COLO829 (cell line): ENCODE measurements at places on chromosomes 16 and 17.

DNA sequence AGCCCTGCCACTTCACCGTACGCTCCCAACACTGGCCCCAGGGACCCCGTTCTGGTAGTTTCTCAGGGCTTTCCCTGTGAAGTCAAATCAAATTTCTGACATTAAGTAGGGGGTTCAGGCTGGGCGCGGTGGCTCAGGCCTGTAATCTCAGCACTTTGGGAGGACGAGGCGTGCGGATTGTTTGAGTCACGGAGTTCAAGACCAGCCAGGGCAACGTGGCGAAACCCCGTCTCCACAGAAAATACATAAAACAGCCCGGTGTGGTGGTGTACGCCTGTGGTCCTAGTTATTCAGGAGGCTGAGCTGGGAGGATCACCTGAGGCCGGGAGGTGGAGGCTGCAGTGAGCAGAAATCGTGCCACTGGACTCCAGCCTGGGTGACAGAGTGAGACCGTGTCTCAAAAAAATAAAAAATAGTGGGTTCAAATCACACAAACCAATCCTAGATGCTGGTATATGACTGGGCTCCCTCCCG lies 632 bp downstream of the CYBC1 start:
- DNase-seq: no peak

DNA sequence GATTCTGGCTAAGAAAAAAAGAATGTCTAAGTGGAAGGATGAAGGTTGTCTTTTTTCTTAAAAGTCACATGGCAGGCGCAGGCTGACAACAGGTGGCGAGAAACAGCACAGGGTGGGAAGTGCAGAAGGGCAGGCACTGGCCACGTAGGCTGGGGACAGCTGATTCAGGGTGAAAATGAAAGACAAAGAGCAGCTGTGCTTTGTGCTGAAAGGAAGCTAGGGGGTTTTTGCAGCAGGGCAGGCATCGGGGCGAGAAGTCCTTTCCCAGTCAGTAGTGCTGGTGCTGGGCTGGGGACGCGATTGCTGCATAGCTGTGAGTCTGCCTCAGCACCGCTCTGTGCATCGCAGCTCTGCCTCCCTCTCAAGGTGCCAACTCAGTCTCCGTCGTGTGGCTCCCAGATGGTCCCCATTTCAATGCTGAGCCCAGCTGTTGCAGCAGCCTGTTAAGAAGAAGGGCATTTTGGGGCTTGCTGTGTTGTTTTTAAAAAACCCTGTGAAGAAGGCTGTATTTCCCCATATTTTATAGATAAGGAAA lies 183.1 kb upstream of the CCL2 start:
- DNase-seq: no peak

GRCh38 chr17:56141046-56141839 lies 12.0 kb upstream of the ANKFN1 start:
- no peak for DNase-seq

GRCh38 chr17:29031488-29031887 lies 11.5 kb upstream of the PIPOX start:
- no peak for DNase-seq

- no peak for DNase-seq
Measured at GRCh38 chr17:63476854-63477479, at the start of gene ACE. Gene ACE (plus strand): TSS chr17:63477061. CDS start chr17:63477095, 34 bp downstream.

DNA sequence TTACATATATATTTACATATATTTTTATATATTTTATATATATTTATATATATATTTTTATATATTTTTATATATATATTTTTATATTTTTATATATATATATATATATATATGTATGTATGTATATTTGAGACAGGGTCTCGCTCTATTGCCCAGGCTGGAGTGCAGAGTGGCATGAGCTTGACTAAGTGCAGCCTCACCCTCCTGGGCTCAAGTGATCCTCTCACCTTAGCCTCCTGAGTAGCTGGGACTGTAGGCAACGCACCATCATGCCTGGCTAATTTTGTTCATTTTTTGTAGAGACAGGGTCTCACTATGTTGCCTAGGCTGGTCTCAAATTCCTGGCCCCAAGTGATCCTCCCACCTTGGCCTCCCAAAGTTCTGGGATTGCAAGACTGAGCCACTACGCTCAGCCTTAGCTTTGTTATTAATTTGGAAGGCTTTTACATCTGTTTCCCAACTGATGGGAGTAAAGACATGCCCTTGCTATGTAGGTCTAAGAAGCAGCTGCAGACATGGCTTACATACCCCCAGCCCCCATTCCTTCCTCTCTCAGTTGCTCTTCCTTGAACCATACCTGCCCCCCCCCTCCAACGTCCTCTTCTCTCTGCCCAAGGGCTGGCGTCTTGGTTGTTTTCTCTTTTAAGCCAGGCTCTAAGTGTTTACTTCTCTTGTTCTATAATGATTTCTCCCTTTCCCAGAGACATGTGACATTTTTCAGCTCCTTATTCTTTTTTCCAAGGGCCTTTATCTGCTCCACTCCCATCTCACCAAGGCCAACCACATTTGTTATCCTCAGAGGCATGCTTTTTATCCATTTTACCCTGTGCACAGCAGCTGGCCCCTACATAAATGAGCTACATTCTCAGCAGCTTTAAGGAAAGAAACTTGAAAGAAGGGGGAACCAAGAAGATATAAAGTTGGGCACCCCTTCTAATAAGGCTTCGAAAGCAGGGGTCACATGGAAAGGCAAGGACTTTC lies 64.2 kb upstream of the ATF7IP2 start:
- DNase-seq: no peak

- DNase-seq: no peak
Measured at GRCh38 chr16:35147556-35148504, 1688.4 kb downstream of the TP53TG3F start.

GRCh38 chr17:2251098-2251497 lies 52.5 kb downstream of the SMG6 start:
- no peak for DNase-seq

DNA sequence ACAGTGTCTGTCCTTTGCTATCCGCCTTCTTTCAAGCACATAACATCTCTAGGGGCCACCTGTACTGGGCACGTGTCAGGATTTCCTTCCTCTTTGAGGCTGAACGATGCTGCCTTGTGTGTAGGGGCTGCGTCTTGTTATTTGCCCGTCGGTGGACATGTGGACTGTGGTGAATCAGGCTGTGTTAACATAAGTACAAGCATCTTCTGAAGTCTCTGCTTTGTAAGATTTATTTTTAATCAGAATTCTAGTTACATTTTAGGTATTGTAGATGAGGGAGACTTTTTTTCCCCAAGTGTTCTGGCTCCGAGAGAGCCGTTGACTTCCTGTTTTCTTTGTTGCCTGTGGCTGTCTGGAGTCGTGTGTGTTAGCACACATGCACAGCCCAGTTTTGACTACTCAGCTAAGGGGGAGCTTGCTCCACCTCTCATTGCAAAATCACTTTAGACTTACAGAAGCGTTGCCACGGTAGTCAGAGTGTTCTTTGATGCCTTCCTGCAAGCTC lies 26.1 kb downstream of the SPG7 start:
- no peak for DNase-seq

- no peak for DNase-seq
Measured at GRCh38 chr16:89051521-89052166, 42.0 kb upstream of the ACSF3 start.

- DNase-seq: no peak
Measured at GRCh38 chr17:64411999-64412771, 21.5 kb upstream of the PECAM1 start.

GRCh38 chr17:43854498-43854897 lies 7.5 kb downstream of the CD300LG start:
- no peak for DNase-seq

DNA sequence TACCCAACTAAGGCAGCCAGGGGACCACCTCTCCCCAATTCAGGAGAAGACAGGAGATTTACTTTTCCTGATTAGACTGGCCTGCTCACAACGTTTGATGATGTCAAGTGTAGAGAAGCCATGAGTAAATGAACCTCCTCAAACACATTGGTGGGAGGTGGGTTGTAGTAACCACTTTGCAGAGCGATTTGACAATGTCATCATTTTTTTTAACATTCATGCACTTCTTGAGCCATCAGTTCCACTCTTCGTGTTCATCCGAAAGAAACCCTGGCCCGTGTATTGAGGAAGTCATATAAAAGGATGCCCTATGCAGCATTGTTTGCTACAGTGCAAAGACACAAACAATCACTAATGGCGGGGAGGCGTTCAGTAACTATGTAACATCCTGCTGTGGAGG lies 5.5 kb upstream of the KRT19 start:
- DNase-seq: no peak

DNA sequence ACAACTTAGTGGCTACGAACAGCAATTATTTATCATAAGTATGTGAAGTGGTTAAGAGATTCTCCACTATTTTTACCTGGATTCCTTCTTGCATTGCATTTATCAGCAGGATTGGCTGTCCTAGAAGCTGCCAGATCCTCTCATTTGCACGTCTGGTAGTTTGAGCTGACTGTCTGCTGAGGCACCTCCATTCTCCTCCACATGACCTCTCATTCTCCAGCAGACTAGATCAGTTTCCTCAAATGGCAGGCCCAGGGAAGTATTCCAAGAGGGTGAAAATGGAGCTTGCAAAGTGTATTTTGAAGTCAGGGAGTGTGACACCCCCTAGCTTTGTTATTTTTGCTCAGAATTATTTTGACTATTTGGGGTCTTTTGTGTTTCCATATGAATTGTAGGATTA lies 870.1 kb downstream of the CDH11 start:
- no peak for DNase-seq

DNA sequence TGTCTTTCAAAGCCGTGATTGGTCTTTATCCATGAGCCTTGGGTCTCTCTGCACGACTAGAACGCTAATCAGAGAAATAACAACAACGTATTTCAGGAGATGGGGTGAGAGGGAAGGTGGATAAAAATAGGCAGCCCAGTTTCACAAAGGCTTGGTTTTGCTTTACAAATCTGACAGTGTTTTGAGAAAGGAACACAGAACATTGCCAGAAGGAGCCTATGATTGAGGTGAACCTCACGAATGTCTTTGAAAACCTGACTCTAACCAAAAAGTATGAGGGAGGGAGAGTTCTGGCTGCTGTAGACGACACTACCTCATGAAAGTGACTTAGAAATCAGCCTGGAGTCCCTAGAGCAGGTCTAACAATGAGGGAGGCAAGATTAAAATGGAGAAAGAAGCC lies 38.0 kb upstream of the NOL11 start:
- DNase-seq: no peak

GRCh38 chr16:1729026-1729425 lies 23.0 kb downstream of the MAPK8IP3 start:
- no peak for DNase-seq

- no peak for DNase-seq
Measured at GRCh38 chr17:31392002-31392855, 754 bp downstream of the RAB11FIP4 start.

GRCh38 chr17:19904412-19904811 lies 36.7 kb upstream of the ULK2 start:
- no peak for DNase-seq

DNA sequence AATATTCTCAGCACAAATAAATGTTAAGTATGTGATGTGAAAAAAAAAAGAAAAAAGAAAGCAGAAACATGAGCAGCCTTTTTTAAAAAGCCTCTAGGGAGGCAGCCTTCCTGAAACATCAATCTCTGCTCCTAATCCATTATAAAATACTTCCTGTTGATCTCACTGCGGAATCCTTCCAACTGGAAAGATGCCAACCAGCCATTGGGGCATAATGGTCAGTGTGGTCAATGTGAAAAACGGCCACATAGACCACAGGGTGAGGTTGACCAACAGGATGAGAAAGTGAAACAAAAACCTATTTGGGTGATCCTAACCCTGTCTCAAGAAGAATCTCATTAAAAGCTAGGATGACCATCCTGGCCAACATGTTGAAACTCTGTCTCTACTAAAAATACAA lies 26.1 kb upstream of the ABCA8 start:
- DNase-seq: peak; percentile 81

DNA sequence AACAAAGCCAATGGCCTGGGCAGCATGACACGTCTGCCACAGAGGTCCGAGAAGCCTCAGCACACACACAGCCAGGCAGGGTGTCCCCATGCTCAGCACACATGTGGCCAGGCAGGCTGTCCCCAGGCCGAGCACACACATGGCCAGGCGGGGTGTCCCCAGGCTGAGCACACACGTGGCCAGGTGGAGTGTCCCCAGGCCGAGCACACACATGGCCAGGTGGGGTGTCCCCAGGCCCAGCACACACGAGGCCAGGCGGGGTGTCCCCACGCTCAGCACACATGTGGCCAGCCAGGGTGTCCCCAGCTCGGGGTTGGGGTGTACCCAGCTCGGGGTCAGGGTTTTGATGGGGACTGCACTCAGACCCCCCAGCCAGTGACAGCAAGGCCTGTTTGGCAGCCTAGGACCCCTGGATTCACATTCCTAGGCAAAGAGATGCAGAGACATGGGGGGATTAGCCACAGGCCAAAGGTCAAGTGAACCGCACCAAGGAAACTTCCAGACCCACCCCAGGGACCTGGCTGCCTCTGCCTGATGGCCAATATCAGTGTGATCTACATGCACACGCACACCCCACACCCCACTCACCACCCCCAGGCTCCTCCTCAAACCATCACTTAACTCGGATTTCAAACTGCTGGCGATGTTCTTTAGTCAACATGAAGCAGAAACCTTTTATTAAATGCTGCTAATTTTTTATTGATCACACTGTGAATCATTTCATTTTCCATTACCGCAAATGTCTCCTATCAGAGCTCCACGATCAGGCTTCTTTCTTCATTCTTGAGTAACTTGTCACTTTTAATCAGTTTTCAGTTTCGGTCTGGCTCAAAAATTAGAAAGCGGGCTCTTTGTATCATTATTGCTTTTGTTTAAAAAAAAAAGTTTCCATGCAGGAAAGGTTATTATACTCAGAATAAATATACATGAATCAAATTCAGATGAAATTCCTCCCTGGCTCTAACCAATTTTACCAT lies 111.4 kb downstream of the ZNF423 start:
- no peak for DNase-seq

DNA sequence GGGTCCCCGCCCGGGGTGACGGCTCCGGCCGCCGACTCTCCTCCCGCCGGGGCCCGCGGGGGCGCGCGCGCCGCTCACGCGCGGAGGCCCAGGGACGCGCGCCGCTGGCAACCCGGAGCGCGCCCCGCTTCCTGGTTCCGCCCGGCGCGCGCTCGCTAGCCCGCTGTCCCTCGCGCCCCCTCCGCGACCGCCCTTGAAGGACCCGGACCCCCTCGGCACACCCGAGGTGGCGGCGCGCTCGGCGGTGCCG lies at the start of gene STAT5B:
Gene STAT5B, minus strand, starts transcription at position 33 of the 250 bp plus-strand sequence. CDS start 44,264 bp downstream, outside the sequence.
- DNase-seq: no peak

DNA sequence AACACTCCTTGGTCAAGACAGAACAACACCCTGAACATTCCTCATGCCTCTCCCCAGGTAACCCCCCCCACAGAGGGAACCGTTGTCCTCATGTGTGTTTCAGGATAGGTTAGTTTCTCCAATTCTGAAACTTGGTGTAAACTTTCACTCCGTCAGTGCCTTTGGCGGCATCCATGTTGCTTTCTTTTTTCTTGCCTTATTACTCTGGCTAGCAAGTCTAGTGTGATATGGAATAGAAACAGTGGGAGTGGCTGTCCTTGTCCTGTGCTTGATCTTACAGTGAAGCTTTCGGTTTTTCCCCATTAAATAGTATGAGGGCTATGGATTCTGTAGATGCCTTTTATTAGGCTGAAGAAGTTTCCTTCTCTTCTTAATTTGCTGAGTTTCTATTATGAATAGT lies 35.7 kb upstream of the GNG13 start:
- no peak for DNase-seq
